ENCODE measurements at places on chromosomes 1 and 21.
A peak's percentile ranks its signal among the peaks of the same experiment; 100 is the strongest.

DNA sequence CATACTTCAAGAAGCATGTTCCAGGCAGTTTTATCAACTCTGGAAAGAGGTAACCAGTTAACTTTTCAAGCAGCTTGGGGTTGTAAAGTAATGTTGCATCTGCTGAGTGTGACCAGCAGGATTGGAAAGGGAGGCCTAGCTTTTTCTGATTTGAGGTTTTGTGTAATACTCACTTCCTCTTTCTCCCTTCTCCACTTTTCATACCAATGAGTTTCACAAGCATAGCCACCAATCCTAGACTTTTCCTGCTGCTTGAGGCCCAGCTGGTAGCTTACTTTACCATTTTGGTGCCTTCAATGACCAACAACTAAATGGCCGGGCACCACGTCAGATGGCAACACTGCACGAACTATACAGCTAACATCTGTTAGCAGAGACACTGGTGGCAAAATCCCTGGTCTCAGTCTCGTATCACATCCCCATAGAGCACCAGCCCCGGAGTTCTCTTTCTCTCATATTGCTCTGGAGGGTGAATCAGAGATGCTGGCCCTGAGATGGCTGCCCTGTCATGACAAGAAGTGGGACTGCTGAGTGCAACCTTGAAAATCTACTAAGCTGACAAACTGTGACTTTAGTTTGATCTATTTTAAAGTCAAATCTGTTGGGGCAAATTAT, 14.8 kb upstream of the GPR88 start:
- peak; percentile 38 for DNase-seq

- no peak for DNase-seq
Observed at GRCh38 chr1:201697174-201697573, 131.8 kb upstream of the IPO9 start.

- DNase-seq, result no peak
Observed at GRCh38 chr21:44397431-44398031, 44.1 kb downstream of the TRPM2 start.

DNA sequence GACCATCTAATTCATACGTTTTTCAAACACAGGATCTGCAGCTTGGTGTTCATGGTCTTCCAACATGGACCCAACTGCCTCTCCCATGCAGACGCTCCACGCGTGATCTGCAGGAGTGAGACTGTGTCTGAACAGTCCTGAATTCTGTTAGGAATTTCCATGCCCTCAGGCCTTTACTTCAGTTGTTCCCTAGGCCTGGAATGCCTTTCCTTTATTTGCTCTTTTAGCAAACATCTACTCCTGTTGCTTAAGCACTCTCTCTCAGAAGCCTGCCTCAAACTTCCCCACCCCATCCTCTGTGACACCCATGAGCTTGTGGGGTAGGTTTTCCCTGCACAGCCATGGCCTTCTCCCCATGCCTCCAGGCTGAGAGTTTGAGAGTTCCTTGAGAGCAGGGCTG, 73.7 kb downstream of the DMRTB1 start:
- no peak for DNase-seq

DNA sequence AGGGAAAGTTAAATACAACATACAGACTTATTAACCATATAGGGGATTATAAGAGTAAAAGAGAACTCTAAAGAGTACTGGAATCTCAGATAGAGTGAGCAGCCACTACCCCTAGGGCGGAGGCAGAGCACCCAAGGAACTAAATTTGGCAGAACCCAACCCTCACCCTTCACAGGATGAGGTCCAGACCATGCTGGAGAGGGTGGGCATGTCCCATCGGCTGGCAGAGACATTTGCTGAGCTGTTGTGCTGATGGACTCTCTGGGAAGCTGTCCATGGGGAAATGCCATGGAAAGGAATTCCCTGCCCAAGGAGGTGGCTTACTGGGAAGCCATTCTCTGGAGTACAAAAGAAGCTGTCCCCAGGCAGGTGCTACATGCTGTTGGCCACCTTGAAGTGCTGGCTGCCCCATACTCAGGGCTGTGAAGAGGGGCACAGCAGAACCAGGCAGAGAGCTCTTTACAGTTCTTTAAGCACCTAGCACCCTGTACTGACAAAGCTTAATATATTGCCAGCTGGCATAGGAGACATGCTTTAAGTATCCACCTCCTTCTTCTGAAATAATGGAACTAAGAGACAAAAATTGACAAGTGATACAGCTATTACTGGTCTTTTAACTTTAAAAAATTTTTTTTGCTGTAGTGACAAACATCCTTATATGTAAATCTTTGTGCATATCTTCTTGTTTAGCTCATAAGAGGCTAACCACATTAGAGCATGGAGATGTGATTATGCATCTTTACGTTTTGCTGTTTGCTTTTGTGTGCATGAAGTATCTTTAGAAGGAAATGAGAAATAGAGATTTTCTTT, 29.6 kb downstream of the TSNAX start:
- no peak for DNase-seq

GRCh38 chr1:164614316-164614715, 55.3 kb downstream of the PBX1 start:
- no peak for DNase-seq

DNA sequence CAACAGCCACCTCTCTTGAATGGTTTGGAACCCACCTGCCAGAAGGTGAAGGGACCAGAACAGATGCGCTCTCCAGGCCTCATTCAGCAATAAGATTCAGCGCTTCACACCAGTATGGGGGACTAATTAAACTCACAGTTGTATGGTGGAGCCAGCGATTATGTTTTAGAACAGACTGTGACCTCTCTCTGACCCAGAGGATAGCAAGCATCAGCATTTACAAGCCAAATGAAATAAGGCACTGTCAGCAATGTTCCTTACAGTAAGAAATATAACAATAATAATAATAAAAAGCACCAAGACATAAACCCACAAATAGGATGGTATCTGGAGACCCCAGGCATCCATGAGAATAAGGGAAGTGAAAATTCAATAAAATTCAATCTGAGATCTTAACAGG, 6.9 kb upstream of the CDC42BPA start:
- no peak for DNase-seq

- no peak for DNase-seq
Observed at GRCh38 chr21:42578034-42578433, 64.4 kb downstream of the SLC37A1 start.

DNA sequence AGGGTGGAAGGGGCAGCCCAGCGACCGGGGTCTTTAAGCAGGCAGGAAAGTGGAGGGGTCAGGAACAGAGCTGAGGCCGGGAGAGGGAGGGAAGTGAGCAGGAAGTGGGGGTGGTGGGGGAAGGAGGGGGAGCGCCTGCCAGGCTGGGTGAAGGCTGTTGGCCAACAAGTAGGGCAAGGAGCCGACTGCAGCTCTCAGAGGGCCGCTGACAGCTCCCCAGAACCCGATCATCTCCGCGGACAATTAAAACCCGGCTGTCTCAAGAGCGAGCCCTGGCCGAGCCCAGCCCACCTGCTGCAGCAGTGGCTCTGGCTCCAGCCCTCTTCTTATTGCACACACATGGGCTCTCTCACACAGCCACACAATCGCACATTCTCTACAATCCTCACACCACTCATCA, 51.6 kb downstream of the GRIK3 start:
- no peak for DNase-seq

GRCh38 chr1:225868631-225869330, 13.4 kb downstream of the TMEM63A start:
- no peak for DNase-seq

GRCh38 chr1:30110846-30111245, 612.5 kb downstream of the MATN1 start:
- DNase-seq, result no peak

DNA sequence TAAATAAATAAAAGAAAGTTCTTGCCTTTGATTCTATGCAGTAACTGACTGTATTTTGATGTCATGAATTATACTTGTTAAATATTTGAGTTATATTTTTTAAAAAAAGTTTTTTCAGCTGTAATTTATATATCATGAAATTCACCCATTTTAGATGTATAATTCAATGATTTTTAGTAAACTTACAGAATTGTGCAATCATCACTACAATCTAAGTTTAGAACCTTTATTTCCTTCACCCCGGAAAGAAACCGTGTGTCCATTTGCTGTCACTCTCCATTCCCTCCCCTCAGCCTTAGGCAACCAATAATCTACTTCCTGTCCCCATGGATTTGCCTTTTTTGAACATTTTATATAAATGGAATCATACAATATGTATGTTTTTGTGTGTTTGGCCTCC, 32.5 kb upstream of the DISC1 start:
- no peak for DNase-seq

- DNase-seq, result no peak
Observed at GRCh38 chr1:240385985-240386978, 225.7 kb downstream of the GREM2 start.

DNA sequence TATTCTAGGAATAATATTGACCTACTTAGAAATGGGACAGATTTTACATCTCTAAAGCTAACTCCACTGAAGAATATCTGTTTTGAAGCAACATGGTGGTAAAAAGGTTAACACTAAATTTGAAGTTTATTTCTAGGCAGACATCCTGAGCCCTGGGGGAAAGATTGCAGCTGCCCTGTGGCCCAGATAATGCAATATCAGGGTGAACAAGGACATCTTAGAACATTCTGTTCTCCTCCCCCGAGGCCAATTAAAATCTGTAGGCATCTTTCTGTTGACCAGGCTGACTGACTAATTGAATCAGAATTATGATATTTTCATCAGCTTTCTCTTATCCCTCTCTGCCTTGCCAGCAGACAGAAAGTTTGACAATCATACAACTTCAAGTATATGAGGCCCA, 149.8 kb upstream of the DUSP10 start:
- DNase-seq, result no peak

DNA sequence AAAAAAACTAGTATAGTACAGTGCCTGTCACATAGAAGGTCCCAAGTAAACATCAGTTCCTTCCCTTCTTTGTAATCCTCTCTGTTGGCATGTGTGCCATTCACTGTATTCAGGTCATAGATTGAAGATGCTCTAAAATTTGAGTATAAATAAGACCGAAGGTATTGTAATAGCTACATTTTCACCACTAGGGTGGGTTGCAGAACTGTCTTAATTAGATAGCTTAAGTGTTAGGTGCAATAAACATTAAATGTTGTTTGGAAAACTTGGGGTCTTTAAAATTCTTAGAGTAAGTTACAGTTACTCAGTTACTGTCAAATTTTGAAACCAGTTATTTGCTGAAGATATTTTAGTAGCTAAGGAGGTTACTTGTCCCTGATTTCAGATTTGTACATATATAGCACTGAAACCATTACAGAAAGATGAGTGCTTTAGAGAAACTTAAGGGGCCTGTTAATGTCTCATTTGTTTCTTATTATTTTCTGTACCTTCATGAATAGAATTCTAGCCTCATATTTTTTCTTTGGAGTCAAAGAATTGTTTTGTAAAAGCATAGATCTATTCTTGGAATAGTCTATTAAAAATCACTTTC, 24.3 kb downstream of the PER3 start:
- peak; percentile 69 for DNase-seq

GRCh38 chr1:2966449-2967328, 54.6 kb upstream of the ACTRT2 start:
- DNase-seq, result no peak

- no peak for DNase-seq
Observed at GRCh38 chr1:98278055-98278454, 357.2 kb upstream of the DPYD start.

DNA sequence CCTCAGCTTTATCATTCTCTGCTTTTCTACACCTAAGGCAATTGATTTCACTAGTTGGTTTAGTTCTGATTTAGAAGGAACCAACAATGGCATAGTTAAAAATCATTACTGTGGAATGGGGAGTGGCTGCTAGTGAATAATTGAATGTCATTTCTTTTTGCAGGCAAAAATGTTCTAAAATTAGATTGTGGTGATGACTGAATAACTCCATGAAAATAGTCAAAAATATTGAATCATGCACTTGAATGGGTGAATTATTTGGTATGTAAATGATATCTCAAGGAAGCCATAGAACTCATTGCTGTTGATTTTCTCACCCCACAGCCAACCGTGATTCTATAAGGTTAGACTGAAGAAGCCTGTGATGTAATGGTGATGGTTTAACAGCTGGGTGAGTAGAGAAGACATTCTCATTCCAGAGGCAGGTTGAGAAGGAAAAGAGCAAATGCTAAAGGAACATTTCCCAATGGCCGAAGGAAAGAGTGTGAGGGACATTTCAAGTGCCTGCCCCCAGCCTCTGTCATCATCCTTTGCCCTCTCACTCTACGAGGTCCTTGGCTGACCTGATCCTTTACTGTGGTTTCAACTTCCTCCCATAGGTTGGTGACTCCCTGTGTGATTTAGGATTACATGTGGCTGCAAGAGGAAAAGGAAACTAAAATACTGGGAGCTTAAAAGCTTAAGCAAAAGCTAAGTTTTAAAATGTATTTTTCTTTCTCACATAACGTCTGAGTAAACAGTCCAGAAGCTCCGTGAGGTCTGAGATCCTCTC, 12.5 kb downstream of the OVAAL start:
- DNase-seq, result no peak

- DNase-seq, result no peak
Observed at GRCh38 chr1:224541901-224542630, 74.1 kb upstream of the CNIH3 start.

DNA sequence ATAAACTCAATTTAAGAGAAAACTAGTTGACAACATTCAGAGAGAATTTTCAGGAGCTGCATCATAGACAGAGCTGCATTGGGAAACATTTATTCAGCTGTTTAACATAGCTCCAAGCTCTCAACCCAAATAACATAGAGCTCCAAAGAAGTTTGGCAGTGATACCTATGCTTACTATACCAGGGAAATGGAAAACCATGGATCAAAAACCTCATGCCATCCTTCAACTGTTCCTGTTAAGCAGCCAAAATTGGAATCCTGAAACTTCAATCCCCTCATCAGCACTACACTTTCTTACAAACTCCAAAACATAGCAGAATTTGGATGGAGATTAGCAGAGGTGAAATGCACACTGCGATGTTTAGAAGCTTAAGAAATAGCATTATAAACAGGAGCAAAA, 164.4 kb downstream of the USH2A start:
- no peak for DNase-seq

GRCh38 chr1:203368624-203369451, 17.9 kb upstream of the FMOD start:
- DNase-seq, result no peak

- no peak for DNase-seq
Observed at GRCh38 chr1:6034750-6035096, 11.0 kb upstream of the KCNAB2 start.

- no peak for DNase-seq
Observed at GRCh38 chr1:151342021-151342420, 5.0 kb downstream of the RFX5 start.

- DNase-seq, result no peak
Observed at GRCh38 chr1:209742409-209743144, 13.3 kb upstream of the TRAF3IP3 start.

DNA sequence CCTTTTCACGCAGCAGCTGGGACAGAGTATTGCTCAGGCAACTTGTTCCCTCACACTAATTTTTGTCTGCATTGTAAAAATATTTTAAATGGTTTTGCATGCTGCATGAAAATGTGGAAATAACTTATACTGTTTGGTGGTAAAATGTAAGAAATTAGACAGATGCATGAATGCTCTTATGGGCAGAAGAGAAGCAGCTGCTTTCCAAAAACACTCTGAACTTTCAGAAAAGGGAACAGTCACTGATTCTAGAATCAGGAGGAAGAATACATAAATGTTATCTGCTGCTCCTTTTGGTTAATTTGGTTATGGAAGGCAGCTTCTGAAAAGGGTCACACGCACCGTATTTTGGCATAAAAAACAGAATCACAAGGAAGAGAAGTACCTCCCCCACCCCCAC, 87.0 kb upstream of the RUNX1 start:
- no peak for DNase-seq

- DNase-seq, result no peak
Observed at GRCh38 chr1:53654216-53655210, 84.5 kb downstream of the GLIS1 start.

Measured in NAMALWA (cell line).